ENCODE measurements at places on chromosomes 3 and 15.

- no peaks in the 10 kb centered on the region for H3K4me1 ChIP-seq
- H3K27ac ChIP-seq: no peak overlapping the region
- H3K4me3 ChIP-seq: no peak overlapping the region
- no peaks in the 10 kb centered on the region for H3K36me3 ChIP-seq
- no peak for DNase-seq
- peaks cover 3% of the 10 kb centered on the region for H3K27me3 ChIP-seq
These were observed 310.9 kb upstream of the UMPS start for GRCh38 chr3:124419303-124419702.

- H3K27ac ChIP-seq: no peak overlapping the region
- no peaks in the 10 kb centered on the region for H3K27me3 ChIP-seq
- no peaks in the 10 kb centered on the region for H3K4me1 ChIP-seq
- H3K36me3 ChIP-seq: no peaks in the 10 kb centered on the region
These were observed 31.1 kb downstream of the FAM174B start for GRCh38 chr15:92624401-92624991.

DNA sequence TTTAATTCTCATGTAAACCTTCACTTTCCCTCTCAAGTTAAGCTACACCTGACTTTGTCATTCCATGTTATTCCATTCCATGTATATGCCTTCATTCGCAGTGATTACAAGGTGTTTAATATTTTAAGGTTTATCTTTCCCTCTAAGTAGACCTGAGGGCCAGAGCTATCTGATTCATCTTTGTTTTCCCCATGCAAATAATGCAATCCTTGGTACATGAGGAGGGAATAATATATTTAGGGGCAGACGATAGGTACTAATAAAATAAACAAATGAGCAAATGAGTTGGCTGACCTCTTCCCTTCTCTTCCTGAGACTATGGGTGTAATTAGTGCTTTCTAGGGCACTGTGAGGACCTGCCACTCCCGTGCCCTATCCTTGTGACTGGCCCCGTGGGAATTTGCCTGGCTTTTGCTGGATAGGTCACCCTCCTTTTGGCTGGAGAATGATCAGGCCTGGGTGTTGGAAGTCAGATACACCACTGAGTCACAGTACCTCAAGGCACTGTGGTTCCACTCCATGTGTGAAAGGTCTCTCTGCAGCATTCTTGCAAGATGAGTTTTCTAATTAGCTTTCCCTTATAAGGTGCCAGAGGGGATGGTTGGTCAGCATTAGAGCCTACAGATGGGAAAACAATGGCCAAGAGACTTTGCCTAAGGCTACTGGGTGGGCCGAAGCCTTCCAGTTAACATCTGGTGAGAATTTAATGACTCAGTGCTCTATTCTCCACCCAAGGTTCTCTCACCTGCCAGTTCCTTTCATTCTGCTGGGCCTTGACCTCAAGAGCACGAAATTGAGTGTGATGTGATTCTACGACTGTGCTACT, 183.2 kb downstream of the P3H2 start:
- DNase-seq: no peak
- no peak overlapping the region for H3K4me3 ChIP-seq
- H3K36me3 ChIP-seq: no peaks in the 10 kb centered on the region
- no peak overlapping the region for H3K27ac ChIP-seq

DNA sequence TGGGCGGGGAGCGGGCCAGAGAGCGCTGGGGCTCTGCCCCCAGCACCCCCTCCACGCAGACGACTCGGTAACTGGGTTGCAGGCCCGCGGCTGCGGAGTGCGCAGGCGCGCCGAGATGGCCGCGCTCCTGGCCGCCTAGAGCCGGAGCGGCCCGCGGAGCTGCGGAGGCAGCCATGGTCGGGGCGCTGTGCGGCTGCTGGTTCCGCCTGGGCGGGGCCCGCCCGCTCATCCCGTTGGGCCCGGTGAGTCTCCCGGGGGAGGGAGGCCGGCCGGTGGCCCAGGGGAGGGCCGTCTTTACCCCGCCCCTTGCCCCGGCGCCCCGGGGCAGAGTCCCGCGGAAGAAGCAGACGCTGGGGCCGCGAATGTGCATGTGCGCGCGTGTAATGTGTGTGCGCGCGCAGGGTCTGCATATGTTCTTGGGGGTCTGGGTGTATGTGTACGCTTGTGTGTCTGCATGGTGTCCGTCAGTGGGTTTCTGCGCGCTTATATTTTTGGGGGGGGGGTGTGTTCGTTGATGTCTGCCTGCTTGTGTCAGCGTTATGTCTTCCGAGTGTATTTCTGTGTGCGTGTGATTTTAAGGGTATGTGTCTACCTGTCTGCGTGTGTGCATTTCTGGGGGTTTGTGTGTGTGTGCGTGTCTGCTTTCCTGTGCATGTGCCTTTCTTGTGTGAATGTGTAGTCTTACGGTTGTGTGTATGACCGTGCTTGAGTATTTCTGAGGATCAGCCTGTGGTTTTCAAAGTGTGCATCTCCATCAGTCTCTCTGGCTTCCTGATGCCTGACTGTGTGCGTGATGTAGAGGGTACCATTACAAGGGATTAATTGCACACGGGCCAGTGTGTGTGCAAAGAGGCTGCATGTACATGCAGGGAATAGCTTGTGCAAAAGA, at the start of gene ABHD14A:
TSS of gene ABHD14A (plus strand) at position 102 of the 889 bp plus-strand sequence. CDS start at position 174, 72 bp downstream.
- DNase-seq: peak; percentile 90
- H3K4me1 ChIP-seq: peaks cover 41% of the 10 kb centered on the region
- no peaks in the 10 kb centered on the region for H3K36me3 ChIP-seq
- H3K27ac ChIP-seq: peak within 1 kb of the TSS; percentile 53
- no peaks in the 10 kb centered on the region for H3K27me3 ChIP-seq

GRCh38 chr15:58369261-58369701, 62.5 kb upstream of the LIPC start:
- H3K4me3 ChIP-seq: no peak overlapping the region
- H3K27me3 ChIP-seq: no peaks in the 10 kb centered on the region

All from natural killer cell (primary cell).